Effector CD8-positive, alpha-beta T cell (primary cell): ENCODE measurements at places on chromosomes 4 and X.

- no peak for DNase-seq
Observed at GRCh38 chr4:185849664-185850550, 37.9 kb upstream of the SORBS2 start.

DNA sequence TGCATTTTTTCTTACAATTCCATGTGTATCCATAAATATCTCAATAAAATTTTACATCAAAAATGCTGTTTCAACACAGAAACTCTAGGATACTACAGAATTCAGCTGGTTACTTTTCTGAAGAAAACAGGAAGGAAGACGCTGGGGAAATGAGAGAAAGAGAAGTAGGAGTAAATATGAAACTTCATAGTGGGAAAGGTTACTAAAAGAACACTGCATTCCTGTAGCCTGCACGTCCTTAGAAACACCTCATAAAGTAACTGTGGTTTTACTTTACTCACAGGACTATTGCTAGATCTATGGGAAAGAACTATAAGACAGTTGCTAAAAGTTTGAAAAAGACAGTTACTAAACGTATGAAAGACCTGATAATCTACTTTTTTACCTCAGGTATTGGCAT is 23.1 kb downstream of the ATP11C start:
- no peak for DNase-seq

GRCh38 chr4:101145021-101145420 is 202.3 kb downstream of the PPP3CA start:
- DNase-seq: no peak

GRCh38 chrX:132118358-132118757 is 9.5 kb downstream of the FRMD7 start:
- DNase-seq: no peak

GRCh38 chr4:34466411-34466810 is 1777.9 kb downstream of the ARAP2 start:
- no peak for DNase-seq

GRCh38 chr4:158428242-158428641 is 93.4 kb upstream of the RXFP1 start:
- DNase-seq: no peak

GRCh38 chrX:20026278-20026677 is 35.4 kb upstream of the BCLAF3 start:
- DNase-seq: no peak

GRCh38 chrX:128599632-128600031 is 547.4 kb upstream of the ACTRT1 start:
- no peak for DNase-seq

- no peak for DNase-seq
Observed at GRCh38 chr4:101022151-101023024, 324.9 kb downstream of the PPP3CA start.

DNA sequence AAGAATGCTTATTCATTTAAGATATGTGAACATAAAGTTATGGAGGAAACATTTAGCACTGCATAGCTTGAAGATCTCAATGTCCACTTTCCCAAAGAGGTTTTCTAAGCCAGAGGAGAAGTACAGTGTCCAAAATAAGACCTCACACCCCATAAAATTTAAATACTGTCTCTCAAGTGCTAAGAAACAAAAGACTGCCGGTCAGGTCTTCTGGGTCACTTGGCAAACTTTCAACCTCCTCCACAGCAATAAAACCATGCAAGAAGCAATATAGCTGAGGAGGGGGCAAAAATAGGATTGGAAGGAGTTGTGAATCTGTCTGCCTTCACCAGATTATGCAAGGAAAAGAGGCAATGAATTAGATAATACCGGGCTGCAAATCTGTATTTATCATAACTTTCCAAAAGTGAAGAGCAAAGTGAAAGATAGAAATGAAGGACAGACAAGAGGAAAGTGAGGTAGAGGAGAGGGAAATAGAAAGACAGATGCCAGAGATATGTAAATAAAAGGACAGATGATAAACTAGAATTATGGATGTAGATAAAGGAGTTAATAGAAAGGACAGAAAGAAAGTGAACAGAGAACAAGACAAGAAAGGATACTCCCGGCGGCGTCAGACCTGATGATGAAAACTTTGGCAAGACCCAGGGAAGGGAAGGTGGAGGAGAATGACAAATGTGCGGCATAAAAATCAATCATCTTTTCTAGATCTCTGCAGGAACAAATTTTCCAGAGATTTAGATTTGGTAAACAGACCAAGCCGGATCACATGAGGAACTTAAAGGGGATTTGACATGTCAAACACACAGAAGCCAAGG is 152.7 kb upstream of the FAM241A start:
- no peak for DNase-seq

GRCh38 chr4:15677507-15677988 is 4.1 kb upstream of the FAM200B start:
- DNase-seq: no peak

DNA sequence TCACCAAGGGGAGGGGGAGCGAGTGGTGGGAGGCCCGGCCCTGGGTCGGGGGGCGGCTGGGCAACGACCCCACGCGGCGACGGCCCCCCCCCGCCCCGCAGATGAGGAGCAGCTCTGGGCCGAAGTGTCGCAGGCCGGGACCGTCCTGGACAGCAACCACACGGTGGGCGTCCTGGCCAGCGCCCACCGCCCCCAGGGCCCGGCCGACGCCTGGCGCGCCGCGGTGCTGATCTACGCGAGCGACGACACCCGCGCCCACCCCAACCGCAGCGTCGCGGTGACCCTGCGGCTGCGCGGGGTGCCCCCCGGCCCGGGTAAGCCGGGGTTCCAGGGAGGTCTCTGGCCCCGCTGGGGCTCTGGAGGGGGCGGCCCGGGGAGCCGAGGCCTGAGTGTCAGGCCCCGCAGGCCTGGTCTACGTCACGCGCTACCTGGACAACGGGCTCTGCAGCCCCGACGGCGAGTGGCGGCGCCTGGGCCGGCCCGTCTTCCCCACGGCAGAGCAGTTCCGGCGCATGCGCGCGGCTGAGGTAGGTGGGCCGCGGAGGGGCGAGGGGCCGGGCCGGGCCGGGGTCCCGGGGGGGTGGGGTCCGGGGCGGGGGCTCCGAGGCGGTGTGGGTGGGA is 8.7 kb upstream of the FGFRL1 start:
- DNase-seq: no peak

GRCh38 chrX:41055740-41056139 is 29.5 kb upstream of the USP9X start:
- no peak for DNase-seq

- no peak for DNase-seq
Observed at GRCh38 chr4:48898733-48899431, 7.7 kb downstream of the OCIAD2 start.

GRCh38 chr4:18250564-18250963 is 229.0 kb upstream of the LCORL start:
- DNase-seq: no peak

DNA sequence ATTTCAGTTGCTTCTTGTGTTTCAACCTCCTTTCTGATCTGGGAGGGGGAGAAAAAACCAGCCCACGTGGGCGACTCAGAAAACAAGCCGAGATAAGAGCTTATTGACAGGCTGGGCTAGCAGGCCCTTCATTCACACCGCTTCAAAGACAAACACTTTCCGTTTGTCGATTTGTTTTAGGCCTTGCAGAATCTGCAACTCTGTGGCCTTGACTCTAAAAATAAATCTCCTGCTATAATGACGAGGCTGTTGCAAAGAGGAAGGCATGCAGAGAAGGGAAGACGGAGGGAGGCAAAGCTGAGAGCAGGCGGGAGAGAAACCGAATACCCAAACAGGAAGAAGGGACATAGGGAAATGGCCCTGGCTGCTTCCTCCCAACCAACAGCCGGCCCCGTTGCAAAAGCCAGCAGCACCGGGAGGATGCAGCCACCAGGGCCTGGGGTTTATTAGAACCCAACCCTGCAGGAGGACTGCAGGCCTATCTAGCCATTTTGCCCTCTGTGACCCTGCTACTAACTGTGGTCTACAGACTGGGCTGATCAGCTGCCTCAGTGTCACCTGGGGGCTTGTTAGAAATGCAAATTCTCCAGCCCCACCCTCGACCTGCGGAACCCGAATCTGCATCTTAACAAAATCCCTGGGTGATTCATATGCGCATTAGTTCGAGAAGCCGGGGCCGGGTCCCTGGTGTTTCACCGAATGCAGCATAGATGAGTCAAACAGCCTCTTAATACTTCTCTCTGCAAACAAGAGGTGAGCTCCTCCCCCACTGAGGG is 325.5 kb downstream of the BCOR start:
- no peak for DNase-seq

GRCh38 chr4:2823301-2823670 is 20.4 kb upstream of the ADD1 start:
- DNase-seq: no peak

DNA sequence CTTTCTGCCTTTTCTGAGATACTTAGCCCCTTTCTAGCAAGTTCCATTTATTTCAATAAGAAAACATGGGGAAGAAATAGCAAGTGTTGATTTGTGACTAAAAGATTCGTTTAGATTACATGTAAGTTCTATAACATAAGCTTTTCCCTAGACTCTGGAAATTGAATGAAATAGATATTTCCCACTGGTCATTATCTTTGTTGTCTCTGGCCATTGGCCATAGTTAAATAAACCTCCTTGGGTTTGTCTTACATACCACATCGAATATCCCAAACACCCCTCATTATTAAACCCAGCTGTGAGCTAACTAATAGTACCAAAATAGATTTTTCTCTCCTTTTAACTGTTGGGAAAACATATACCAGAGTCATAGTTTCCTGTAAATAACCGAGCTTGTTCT is 534.8 kb downstream of the IQCM start:
- DNase-seq: no peak

GRCh38 chr4:18020145-18020670 is 1.3 kb downstream of the LCORL start:
- peak; percentile 3 for DNase-seq

DNA sequence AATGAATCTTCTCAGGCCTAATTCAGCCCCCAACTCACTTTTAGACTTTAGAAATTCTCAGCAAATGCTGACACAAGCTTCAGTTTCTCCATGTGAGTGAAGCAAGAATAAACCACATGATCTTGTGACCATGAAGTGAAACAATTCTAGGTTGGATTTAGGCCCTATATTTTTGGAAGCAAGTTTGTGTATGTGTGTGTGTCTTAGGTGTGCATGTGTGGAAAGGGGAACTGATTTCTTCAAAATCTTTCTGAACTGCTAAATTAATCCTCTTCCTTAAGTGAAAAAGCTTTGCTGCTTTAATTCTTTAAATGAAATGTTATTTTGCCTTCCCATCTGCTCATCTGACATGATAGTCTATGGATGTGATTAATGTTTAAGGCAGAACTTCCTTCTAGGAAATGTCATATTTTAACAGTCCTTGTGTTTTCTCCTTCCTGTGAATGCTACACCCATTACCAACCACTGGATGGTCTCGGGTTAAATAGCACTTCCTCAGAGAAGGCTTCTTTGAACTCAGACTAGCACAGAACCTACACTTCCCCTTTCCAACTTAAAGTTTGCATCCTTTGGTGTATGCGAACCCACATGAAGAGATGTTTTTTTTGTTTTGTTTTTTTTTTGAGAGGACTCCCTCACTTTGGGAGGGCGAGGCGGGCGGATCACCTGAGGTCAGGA is 1.2 kb upstream of the TMEM144 start:
- no peak for DNase-seq

- DNase-seq: no peak
Observed at GRCh38 chr4:139560406-139561104, 4.5 kb upstream of the SETD7 start.

DNA sequence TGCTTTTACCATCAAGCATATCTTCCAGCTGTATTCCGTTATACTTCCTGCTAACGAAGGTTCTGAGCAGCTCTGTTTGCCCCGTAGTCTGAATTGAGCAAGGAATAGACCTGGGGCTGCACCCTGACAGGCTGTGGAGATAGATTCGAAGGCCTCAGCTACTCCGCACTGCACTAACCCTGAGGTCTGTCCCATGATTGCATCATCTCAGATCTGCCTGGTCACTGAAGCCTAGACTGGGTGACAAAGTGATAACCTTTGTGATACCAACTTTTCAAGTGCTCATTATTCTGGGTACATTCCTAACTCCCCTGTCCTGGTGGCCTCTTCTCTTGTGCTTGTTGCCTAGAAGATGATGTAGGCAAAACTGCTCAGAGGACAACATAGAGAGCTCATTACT is 29.9 kb upstream of the PGRMC1 start:
- no peak for DNase-seq

- DNase-seq: no peak
Observed at GRCh38 chr4:5921981-5922380, 29.1 kb upstream of the CRMP1 start.

GRCh38 chr4:41622787-41623186 is 84.8 kb downstream of the LIMCH1 start:
- DNase-seq: no peak

DNA sequence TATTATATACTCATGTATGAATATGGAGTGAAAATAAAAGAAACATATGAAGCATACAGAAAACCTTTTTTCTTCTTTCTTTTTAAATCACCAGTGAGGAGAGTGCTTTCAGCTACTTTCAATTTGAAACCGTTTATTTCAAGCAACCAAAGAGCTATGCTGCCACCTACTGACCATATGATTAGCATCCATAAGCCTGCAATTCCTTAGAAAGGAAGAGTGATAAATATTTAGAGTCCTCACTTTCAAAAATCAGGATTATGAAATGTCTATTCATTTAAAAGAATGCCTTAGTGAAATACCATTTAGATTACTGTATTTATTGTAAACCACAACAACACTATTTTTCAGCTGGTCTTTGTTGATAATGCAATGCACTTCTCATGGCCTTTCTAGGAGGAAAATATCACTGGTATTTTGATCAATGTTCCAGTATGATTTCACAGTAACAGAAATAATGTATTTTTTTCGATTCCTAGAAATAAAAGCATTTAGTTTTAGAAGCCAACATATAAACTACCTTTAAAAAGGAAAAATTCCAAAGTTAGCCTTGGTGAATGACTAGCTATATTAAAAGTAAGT is 667.6 kb downstream of the PCDH18 start:
- DNase-seq: no peak

DNA sequence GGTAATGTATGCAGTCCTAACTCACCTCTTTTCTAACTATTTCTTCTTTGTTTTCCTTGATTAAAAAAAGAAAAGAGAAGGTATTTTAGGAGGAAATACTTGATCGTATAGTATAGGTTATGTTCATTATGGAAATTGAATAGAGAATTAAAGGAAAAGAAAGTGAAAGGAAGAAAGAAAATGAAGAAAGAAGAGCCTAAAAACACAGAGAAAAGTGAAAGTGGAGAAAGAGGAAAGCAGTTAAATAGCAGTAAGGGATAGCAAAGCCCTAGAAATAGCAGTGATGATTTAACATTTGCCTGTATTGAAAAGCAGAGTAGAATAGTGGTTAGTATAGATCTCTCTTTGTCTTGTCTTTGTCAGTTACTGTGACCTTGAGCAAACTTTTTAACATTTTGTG is 37.0 kb downstream of the MRPL1 start:
- DNase-seq: no peak

DNA sequence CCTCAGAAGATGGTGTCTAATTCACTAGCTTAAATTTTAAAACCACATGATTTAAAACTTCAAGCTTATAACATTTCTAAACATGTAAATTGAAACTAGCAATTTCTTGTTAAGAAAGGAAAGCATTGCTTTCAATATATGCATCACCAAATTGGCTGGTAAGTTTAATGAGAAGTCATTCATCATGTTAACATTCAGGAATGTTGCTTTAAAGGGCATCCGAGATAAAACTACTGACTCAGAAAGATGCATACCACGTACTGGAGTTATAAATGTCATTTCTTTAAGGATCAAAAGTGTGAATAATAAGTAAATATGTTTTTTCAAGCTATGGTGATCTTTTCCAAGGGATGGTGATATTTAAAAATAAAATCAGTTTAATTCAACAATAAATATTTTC is 83.3 kb upstream of the VCX2 start:
- DNase-seq: no peak
